ENCODE measurements at places on chromosomes 13 and 19.

DNA sequence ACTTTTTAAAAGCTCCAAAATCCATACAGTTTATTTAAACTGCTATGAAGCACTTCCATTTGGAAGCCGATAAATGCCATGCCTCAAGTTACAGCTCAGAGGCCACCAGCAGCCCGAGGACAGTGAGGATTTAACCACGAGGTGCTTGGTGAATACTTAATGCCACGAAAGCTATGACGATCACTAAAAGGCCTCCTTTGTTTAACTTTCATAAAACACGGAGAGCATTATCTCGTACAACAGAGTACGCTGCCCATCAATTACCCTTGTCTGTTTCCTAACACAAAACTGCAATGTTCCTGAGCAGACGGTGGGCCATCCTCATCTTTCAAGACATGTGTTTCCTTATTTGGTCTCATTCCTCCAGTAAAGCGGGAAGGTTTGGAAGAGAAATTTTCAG is 58.4 kb downstream of the PEPD start:
- no peak for DNase-seq

GRCh38 chr13:73335210-73335609 is 276.4 kb downstream of the KLF5 start:
- no peak for DNase-seq

GRCh38 chr13:35500144-35500543 is 23.7 kb upstream of the MAB21L1 start:
- DNase-seq, result no peak

DNA sequence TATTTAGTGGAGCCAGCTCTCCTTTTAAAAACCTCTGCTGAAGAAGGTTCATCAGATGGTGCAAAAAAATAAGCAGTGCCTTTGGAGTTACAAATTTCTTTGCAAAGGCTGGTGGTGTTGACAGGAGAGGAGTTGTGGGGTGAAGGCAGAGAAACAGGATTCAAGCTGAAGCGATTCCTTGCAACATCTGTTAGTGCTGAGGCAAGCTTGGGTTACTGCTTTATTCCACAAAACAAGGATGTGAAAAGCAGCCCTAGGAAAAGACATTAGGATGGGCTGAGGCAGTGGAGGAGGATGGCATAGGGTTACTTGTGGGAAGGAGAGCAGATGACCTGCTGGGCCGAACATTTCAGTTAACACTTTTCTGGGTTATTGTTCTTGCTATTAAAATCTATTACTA is 390.7 kb downstream of the DLEU7 start:
- DNase-seq, result no peak

DNA sequence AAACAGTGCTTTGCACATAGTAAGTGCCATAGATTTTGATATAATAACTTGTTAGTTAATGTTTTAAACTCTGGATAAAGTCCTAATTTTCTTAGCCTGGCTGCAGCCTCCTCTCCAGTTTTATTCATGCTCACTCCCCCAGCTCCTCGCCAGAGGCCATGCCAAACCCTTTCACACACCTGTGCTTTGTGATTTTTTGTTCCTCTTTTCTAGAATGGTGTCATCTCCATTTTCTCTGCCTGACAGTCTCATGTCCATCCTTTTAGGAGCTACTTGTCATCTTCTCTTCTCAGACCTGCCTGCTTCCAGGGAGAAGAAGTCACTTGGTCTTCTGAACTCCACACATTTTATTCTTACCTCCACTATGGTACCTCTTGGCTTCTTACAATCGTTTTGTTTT is 55.8 kb upstream of the SPATA13 start:
- DNase-seq, result no peak

- DNase-seq, result no peak
These were observed 17.3 kb downstream of the DIAPH3 start for GRCh38 chr13:60146471-60146870.

DNA sequence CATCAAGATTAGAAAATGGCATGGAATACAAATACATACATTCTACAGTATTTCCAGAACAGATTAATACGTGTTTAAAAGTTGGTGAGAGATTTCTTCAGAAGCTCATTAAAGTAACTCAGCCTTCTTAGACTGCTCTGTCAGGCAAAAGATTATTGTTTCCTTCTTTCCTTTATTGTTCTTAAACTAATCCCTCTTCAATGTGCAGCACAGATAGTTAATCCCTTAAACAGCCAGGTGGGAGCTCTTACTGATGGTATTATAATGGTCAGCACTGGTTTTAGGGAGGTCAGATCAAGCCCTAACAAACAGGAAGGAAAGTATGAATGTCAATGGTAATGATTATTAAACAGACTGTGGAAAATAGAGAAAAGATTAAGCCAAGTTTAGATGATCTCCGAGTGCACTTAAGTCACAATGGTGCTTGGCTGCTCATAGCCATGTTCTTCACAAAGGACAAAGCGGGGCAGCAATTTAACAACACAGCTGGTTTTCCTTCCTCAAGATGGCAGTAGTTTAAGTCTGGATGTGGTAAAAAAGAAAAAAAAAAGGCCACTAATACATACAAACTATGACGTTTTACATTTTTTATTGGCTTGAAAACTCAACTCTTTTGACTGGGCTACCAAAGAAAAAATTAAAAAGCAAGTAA is 992.6 kb downstream of the PCDH9 start:
- no peak for DNase-seq

- no peak for DNase-seq
These were observed 200.9 kb upstream of the MIR17HG start for GRCh38 chr13:91146601-91147000.
